ENCODE measurements at places on chromosomes 2 and 18.

- DNase-seq: no peak
These were observed 2110.3 kb upstream of the CELF4 start for GRCh38 chr18:39675906-39676305.

DNA sequence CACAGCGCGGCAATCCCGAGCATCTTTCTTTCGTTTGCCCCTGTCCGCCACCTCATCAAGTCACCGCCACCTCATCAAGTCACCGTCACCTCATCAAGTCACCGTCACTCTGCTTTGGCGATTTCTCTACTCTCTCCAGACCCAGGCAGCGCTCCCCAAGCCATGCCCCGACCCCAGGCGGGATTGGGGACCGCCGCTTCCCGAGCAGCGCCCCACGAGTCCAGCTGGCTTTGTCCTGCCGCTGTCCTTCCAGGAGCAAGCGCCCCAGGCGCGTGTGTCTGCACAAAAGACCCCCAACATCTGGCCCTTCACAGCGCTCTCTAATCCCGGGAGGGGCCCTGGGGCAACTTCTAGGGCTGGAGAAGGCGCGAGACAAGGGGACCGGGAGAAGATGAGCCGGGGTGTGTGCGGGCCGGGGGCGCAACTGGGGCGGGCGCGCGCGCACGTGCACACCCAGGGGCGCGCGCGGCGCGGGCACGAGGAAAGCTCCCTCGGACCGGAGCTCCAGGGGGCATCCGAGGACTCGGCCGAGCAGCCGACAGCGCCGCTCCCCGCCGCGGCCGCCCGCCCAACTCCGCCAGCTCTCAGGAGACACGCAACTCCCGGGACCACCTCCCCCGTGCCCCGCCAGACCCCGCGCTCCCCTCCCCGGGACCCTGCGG, 633 bp upstream of the RNF152 start:
- peak; percentile 51 for DNase-seq

DNA sequence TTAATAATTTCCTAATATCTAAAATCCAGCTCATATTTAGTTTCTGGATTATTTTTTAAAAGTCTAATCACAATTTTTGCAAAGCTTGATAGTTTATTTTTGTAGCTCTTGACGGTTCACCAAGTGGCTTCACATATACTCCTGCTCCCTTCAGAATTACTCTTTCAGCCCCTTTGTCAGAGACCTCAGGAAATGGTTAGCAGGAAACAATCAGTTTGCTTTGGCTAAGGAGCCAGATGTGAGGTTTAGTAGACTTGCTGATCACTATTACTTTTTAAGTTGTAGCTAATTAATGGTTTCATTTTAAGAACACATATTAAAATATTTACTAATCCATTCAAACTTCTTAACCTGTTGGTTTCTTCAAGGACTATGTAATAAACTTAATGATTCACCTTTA, 2.3 kb downstream of the RBBP8 start:
- no peak for DNase-seq

DNA sequence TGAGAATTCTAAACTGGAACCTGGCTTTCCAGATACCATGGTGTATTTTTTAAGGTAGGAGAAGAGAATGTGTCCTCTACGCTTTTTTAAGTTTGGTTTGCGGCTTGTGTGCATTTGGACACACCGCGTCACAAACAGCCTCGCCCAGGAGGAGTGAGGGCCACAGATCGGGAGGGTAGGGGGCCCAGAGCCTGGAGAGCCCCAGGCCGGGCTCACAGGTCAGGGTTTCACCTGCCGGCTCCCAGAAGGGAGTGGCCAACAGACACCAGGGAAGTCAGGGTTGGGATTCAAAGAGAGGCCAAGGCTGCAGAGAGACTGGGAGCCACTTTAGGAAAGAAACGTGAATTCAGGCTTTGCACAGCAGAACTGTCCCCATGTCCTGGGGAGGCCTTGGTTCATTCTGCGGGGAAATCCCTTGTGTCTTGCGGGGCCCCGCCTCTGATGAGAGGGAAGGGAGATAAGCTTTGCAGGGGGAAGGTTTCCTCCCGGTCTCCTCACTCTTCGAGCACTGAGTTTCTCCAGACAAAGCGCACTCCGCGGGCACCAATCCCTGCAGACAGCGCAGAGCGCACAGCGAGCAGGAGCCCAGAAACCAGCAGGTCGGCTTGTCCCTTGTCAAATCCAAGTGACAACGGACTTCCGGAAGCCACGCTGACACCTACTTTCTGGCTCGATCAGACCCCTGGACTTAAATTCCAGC, 2.0 kb upstream of the TUBB6 start:
- DNase-seq: no peak

- no peak for DNase-seq
These were observed 44.9 kb upstream of the UGP2 start for GRCh38 chr2:63796796-63797195.

DNA sequence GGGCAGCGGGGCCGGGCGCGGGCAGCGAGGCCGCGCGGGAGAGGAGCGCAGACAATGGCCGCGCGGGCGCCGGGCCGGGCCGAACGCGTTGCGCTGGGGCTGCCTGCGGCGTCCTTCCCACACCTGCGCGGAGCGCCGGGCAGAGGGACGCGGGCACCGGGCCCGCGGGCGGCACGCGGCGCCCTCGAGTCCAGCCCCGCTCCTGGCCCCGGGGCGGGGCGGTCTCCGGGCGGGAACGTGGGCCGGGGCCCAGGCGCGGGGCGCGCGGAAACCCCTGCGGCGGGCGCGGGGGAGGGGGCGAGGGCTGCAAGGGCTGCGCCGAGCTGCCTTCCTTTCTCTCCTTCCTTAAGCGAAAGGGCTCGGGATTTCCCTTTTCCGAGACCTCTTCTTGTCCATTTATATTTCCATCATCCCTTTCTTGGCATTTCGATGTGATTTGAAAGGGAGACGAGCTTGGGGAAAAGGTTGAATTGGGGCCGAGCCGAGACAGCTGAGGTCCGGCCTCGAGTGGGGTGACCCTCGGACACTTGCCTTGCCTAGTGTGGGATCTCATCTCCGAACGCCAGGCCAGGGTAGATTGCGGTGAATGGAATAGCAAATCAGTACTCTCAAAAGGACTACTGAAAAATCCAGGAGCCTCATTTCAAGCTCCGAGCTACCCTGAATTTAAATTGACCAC, 676 bp downstream of the KLHL23 start:
- DNase-seq: no peak

DNA sequence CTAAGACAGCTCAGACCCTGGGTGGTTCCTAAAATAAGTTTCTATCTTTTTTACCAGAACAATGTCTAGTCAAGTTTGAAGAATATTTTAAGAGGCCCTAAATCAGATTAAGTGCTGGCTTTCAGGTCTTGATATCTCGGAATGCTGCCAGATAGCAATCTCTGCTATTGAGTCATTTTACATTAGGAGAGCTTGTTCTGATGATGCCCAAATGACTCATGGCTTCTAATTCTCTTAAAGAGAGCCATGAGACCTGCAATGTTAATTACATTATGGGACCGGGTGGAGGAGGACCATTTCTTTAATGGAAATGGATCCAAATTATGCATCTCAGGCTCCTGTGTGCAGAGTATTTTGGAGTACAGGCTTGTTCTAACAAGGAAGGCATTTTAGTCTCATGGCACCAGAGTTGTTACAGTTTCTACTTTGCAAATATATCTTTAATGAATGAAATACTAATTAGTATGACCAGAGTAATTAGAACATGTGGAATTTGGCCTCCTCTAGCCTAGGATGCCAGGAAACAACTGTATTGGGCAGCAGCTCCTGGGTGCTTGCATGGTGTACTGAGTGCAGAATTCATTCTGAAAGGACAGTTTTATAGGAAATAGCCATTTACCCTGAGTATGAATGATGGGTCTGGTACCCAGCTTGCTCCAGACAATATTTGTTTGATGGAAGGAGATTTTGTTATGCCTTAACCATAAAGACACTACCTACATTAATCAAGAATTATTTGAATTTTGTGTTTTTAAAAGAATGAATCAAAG, 94.0 kb upstream of the SULT1C3 start:
- peak; percentile 24 for DNase-seq

DNA sequence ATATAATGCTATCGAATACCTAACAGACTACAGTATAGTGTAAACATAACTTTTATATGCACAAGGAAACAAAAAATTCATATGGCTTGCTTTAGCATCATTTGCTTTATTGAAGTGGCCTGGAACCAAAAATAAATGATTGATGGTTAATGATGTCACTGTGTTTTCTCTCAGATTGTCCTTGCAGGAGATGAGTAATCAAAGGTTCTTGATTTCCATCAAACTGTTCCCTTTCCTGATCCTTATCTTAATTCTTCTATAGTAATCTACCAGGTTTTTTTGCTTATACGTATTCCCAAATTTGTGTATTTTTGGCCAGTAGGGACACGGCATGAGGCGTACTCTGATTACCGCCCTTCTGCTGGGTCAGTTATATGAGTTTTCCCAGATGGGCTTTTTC, 104.9 kb upstream of the CXCR4 start:
- no peak for DNase-seq

- peak; percentile 89 for DNase-seq
These were observed 30.8 kb downstream of the GRHL1 start for GRCh38 chr2:9982248-9982647.

GRCh38 chr2:201116959-201117734, 1.2 kb downstream of the CFLAR start:
- peak; percentile 88 for DNase-seq

GRCh38 chr18:44911773-44912172, 231.1 kb downstream of the SETBP1 start:
- no peak for DNase-seq

GRCh38 chr18:58998401-58999203, 133.9 kb downstream of the ZNF532 start:
- peak; percentile 75 for DNase-seq

DNA sequence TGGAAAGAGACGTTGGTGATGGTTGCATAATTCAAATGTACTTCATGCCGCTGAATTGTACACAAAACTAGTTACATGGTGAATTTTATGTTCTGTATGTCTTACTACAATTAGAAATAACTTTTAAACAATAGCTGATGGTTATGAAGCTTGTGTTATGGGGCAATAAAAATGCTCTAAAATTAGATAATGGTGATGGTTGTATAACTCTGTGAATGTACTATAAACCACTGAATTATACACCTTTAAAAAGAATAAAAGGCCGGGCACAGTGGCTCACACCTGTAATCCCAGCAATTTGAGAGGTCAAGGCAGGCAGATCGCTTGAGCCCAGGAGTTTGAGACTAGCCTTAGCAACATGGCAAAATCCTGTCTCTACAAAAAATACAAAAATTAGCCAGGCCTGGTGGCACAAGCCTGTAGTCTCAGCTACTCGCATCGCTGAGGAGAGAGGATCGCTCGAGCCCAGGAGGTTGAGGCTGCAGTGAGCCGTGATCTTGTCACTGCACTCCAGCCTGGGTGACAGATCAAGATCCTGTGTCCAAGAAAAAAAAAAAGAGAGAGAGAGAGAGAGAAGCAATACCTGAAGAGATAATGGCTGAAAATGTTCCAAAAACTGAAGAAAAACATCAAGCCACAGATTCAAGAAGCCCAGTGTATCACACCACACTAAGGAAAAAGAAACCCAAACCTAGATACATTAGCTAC, 6.3 kb downstream of the RNU4ATAC start:
- DNase-seq: no peak

GRCh38 chr2:61263830-61264229, 101.8 kb downstream of the C2orf74 start:
- DNase-seq: no peak

- DNase-seq: no peak
These were observed 25.4 kb downstream of the SOCS6 start for GRCh38 chr18:70314151-70314782.

DNA sequence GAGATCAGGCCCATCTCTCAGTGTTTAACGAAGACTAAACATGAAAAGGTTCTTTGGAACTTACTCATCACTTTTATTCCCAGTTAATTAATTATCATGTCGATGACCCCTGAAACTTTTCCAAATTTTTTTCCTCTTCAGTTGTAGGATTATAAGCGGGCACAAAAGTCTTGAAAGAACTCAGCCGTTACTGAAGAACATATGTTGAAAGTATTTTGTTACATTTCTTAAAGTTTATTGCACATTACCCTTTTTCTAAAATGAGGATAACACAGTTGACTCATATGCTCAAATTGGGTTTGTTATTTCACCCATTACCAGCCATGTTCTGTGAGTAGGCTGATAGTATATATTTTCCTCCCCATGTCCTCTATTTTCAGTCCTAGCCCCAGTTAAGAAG, 75.9 kb upstream of the COL3A1 start:
- peak; percentile 75 for DNase-seq

DNA sequence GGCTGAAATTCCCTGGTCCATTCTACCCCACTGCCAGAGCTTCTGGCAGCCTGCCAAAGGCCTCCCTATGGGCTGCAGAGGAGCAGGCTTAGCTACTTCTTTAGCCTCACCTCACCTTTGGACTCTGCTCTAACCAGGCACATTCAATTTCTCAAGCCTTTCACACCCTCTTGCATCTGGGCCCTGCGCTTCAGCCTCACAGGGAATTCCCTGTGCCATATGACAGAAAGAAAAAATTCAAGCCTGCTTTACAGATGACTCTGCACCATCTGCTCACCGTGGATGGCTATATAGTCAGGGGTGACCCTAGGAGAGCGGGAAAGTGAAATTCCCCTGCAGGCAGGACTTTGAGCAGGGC, 62.5 kb downstream of the REEP1 start:
- no peak for DNase-seq

DNA sequence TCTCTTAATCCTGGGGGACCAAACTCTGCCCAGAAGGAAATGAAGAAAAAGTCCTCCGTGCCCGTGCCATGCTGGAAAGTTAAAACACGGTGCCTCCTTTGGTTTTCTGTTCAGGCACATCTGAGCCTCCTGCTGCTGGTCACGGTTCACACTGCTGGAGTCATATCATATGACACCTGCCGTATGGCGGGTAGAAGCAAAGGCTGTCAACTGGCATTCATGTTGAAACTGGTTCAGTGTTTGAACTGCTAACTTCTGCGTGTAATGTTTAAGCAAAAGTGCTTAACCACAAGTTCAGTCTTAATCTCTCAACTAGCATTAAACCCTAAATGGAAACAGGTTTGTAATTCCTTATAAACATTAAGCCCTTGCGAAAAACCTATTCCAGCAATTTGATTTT, 3.1 kb downstream of the STK39 start:
- DNase-seq: no peak

DNA sequence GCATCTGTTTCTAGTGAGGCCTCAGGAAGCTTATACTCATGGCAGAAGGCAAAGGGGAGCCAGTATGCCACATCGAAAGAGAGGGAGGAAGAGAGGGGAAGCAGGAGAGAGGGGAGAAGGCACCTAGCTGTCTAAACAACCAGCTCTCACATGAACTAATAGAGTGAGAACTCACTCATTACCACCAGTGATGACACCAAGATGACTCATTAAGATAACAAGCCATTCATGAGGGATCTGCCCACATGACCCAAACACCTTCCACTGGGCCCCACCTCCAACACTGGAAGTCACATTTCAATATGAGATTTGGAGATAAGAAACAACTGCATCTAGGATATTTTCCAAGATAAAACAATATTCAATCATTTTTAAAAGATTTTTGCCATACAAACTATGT, 753.9 kb upstream of the ZEB2 start:
- DNase-seq: peak; percentile 10

DNA sequence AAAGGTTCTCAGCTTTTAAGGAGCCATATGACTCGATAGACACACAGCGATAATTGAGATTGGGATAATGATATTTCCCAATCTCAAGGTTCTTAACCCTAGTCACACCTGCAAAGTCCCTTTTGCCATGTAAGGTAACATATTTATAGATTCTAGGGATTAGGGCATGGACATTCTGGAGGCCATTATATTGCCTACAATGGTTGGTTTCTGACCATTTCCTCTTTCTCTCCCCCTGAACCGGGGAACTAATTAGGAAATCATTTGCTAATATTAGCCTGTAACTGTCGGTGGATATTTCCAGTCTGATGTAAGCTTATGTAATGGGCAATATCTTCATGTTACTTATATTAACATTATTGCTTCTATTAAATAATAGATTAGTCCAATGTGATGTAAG, 40.8 kb upstream of the ARHGAP15 start:
- no peak for DNase-seq

- no peak for DNase-seq
These were observed 60.7 kb upstream of the ITGA6 start for GRCh38 chr2:172366596-172367150.

All from fibroblast of skin of right quadriceps (primary cell).